NCI-H524 (cell line): ENCODE measurements at places on chromosomes 1 and 21.

DNA sequence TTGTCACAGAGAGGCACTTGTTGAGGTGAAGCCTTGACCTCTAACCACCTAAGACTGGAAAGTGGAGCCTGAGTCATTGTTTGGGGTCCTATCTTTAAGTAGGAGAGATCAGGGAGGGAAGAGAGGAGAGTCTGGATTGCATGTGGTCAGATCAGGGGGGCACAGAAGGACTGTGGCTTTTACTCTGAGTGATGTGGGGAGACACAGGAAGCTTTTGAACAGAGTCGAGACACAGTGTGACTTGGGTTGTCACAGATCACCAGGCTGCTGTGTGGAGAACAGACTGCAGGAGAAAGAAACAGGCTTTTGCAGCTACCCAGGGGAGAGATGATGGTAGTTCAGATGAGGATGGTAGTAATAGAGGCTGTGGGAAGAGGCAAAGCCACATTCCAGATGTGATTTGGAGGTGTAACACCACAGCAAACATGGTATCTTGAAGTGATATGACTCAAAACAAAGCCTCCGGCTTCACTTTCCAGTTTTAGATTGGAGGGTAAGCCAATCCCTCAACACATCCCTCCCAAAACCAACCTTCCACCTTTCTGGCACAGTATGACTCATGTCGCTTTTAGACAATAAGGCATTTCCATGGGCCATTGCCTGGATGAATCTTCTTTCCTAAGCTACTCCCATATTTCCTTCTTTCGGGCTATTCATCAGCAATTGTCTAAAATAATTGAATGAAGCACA lies 125.8 kb upstream of the SLC44A3 start:
- no peak for DNase-seq

DNA sequence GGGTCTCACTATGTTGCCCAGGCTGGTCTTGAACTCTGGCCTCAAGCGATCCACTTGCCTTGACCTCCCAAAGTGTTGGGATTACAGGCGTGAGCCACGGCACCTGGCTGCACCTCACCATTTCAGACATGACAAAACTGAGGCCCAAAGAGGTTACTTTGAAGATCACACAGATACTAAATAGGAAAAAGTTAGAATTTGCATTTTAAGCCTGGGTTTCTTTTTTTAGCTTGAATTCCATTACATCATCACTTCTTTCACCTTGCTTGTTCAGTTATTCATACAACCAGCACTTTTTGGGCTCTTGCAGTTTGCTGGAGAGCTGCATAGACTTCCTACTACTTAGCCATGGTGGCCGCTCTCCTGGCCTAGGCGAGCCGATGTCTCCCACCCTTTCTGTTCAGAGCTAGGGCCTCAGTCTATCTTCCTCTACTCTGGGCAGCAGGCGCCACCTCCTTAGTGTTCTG lies 16.3 kb upstream of the CD2 start:
- no peak for DNase-seq

DNA sequence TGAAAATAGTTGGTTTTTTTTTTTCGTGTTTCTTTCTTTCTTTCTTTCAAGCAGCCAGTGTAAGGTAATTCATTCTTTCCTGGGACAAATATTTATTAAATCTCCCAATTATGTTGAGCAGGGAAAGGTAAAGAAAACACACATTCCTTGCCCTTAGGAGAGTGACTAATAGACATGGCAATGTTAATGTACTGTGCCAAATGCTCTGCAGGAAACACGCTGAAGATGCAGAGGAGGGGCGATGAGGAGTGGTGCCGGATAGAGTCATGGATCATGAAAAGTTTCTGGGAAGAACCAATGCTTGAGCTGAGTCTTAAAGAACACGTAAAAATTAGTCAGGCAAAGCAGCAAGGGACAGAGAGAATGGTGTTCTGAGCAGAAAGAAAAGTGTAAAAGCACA lies 199.2 kb downstream of the DNM3 start:
- no peak for DNase-seq

DNA sequence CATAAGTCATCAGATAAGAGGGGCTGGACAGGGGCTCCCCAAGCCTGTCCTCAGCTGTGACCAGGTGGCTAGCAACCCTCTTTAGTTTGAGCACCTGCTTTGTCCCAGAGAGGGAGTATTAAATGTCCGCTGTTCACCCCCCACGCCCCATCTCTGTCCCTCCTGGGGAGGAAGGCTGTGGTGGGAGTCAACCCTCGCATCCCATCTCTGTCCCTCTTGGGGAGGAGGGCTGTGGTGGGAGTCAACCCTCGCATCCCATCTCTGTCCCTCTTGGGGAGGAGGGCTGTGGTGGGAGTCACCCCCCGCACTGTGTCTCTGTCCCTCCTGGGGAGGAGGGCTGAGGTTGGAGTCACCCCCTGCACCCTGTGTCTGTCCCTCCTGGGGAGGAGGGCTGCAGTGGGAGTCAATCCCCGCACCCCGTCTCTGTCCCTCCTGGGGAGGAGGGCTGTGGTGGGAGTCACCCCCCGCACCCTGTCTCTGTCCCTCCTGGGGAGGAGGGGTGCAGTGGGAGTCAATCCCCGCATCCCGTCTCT lies 72.6 kb upstream of the ABCG1 start:
- DNase-seq, result no peak

DNA sequence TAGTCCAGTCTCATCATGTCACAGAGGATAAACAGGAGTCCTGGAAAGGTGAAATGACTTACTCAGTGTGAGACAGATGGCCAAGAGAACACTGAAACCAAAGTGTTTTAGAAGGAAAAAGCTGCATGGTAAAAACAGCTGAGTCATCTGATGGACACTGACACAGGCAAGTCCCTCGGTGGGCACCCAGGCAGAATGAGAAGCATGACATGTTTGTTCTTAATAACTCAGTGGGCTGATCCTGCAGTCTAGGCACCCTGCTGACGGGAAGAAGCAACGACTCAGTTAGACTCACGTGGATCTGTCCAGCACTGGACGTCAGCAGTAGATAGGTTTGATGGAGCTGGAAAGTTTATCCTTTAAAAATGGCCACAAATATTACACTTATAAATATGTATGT lies 116.9 kb downstream of the RGS7 start:
- no peak for DNase-seq

DNA sequence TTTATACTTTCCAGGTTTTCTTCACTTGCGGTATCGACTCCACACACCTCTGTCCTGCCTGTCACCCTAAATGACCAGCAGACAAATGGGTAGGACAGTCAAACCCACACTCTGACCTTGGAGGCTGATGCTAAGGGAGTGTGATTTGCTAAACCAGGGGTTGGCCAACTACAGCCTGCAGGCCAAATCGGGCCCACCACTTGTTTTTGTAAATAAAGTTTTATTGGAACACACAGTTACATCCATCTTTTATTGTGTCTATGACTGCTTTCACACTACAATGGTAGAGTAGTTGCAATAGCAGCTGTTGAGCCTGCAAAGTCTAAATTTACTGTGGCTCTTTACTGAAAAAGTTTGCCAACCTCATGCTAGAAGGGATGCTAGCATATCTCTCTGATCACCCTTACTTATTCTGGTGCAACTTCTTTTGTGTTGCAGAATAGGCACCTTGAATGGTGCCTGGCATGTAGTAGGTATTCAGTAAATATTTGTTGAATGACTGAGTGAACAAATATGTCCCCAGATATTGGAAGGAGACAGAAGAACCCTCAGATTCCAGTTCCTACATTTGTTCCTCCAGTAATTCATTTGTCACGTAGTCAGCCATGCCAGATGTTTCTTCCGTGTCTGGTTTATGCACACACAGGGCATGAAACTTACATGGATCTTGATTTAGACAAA lies 18.6 kb downstream of the IFNGR2 start:
- DNase-seq, result no peak

GRCh38 chr1:51549016-51549619 lies 30.1 kb upstream of the EPS15 start:
- DNase-seq, result no peak

GRCh38 chr1:110535985-110536384 lies 17.0 kb upstream of the KCNA10 start:
- DNase-seq, result no peak

DNA sequence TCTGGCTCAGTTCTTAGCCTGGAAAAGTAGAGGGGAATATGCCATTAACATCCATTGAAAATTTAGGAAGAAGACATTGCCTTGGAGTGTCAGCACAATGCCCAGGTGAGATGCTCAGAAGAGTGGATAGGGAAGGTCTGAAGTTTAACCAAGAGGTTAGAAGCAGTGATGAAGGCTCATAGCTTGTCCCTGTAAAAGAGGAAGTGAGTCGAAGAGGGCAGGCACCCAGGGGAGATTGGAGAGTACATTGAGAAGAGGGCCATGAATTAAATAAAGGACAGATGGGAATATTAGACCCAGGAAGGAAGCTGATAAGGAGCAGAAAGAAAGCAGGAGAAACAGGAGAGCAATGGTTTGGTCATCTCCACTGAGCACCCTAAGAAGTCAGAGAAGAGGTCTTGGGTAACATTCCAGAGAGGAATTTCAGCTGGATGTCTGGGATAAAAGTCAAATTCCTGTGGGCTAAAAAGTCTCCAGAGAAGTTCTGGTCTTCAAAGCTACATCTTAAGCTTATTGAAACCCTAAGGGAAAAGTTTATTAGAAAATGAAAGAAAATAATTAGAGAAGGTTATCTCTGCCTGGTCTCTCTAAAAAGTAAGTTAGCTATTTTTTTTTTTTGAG lies 17.3 kb downstream of the C8B start:
- DNase-seq, result no peak

- DNase-seq, result no peak
These were observed 96.5 kb upstream of the SPATA6 start for GRCh38 chr1:48568501-48568900.

GRCh38 chr1:66933887-66934700 lies 9.3 kb downstream of the MIER1 start:
- peak; percentile 6 for DNase-seq

DNA sequence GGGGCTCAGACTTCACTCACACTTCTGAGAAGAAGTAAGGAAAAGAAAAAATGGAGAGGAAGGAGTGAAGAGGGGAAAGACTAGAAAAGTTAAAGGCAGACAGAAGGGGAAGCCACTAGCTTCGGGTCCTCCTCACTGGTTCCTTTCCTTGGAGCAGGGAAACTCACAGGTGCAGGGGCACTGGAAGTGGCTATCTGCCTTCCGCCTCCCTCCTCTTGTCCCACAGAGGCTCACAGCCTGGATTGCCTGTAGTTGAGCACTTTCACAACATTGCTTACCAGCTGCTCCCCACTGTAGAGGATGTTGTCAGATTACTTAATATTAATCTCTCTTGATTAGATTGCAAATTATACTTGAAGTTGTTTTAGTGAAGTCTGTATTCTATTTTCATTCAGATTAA lies 21.6 kb upstream of the ABCA4 start:
- DNase-seq, result no peak

DNA sequence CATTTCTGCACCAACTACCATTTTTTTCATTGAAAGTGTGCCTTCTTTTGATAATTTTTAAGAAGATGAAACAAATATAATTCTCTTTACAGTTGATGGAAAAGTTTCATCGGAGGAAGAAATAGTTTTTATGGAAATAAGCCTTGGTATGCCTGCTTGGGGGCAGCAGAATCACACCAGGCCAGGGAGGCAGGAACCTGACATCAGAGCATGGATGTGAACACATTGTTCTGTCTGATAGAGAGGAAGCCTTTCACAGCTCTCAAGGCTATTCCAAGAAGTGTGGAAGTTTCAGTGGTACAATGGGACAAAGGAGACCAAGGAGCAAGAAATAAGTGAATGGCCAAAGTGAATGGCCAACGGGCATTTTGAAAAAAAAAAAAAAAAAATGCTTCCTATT lies 162.2 kb upstream of the KCNK2 start:
- DNase-seq, result no peak

DNA sequence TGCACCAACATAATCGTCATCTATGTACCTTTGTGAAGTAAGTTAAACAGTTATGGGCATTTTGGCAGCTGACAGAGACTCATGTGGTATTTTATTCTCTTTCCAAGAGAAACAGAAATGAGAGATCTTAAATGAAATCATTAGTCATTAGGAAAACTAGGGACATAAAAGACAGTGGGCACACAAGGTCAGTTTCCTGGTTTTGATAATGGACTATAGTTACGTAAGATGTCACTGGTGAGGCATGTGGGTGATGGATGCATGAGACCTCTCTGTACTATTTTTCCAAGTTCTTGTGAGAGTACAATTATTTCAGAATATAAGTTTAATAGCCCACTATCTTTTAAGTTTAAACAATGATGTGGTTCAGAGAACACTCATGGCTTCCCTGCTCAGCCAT lies 216.9 kb downstream of the APP start:
- no peak for DNase-seq

DNA sequence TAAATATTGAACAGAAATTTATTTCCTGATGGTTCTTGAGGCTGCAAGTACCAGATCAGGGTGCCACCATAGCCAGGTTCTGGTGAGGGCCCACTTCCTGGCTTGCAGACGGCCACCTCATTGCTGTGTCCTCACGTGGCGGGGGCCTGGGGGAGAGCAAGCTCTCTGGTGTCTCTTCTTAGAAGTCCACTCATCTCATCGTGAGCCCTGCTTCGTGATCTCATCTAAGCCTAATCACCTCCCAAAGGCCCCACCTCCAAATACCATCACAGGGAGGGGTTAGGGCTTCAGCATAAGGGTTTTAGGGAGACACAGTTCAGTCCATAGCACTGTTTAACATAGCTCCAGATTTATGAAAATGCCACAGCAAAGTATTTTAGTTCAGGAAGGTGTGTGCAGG lies 119.7 kb downstream of the PRDM2 start:
- DNase-seq, result no peak

DNA sequence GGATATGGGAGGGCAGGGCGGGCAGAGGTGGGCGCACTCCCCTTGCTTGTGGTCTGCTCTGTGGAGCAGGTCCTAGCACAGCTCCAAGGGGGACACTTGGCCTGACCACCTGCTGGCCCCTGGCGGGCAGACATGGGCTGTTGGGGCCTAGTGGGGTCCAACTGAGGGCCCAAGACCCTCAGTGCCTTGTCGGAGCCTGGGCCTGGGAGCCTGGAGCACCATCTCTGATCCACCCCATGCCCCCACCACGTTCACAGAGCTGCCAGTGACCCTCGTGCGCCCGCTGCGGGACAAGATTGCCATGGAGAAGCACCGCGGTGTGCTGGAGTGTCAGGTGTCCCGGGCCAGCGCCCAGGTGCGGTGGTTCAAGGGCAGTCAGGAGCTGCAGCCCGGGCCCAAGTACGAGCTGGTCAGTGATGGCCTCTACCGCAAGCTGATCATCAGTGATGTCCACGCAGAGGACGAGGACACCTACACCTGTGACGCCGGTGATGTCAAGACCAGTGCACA lies 70.6 kb downstream of the OBSCN start:
- no peak for DNase-seq

GRCh38 chr1:5481889-5482288 lies 510.3 kb downstream of the NPHP4 start:
- DNase-seq, result peak; percentile 11

DNA sequence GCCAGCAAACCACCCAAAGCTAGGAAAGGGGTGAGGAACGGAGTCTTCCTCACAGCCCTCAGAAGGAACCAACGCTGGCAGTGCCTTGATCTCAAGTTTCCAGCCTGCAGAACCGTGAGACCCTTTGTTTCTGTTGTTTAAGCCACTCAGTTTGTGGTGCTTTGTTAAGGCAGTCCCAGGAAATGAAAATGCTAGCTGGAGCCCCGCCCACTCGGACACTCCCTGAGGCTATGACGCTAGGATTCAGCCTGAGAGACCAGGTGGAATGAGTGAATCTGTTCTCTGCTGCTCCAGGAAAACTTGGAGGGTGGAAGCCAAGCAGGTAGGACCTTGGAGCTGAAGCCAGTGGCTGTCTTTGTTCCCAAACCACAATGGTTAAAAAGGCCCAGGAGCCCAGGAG lies 196.5 kb upstream of the POU3F1 start:
- no peak for DNase-seq
